ENCODE measurements at places on chromosomes 2 and 18.

- DNase-seq, result no peak
These were observed 81.8 kb downstream of the FASTKD2 start for GRCh38 chr2:206846981-206847834.

DNA sequence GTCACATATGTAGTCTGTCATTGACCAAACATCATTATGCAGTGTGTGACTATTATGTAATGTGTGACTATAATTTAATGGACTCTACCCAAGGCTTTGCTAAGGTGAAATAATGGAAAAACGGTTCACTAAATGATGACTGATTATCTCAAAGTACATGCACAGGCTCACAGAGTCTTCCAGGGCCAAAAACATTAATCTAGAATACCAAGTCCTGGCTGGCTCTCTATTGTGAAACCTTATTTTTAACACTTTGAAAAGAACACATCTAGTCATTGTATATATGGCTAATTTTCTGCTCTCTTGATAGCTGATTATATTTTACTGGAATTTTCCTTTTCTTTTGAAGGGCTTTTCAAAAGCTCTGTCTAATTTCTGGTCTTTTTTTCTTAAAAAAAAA, 102.9 kb upstream of the THUMPD2 start:
- no peak for DNase-seq

DNA sequence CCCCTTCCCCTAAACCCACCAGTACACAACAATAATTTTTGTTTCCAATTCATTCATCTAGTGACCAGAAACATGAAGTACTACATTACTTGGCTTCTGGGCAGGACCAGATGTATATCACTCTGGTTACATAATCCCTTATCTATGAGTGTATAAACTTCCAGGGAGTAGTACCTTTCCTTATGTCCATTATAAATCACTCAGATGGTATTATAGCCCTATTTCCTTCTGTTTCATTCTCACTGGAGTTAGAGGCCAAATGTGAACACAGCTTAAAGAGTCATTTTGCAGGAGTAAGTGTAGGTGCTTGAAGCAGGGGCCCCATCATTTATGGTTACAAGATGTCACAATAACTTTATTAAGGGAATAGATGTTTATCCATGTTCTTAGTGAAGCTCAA, 894.4 kb upstream of the NXPH2 start:
- DNase-seq, result no peak

DNA sequence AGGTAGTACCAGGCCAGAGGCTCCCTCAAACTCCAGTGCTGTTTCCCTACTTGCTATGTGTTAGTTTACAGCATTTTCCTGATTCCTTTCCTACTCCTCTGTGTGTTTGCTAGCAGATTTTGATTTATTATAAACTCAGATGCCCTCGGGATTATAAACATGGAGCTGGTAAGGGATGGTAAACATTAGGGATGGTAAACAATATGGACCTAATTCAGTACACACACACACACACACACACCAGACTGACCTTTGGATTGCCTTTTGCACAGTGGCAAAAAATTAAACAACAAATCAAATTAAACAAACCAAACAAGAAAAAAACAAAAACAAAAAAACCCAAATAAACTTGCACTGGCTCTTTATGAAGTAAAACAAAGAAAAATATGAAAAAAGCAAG, 55.4 kb upstream of the ACVR1 start:
- DNase-seq, result no peak
